ENCODE measurements at places on chromosomes 12 and 14. TPM values are rescaled to one million over a fixed set of nuclear protein-coding genes. Genes with fewer than 3 reads are reported as not detected.

The CCT2 gene
- total RNA-seq = 215 TPM

The CCDC198 gene
- total RNA-seq = not detected

The LARP4 gene
- 47.4 TPM for total RNA-seq

The P2RX7 gene
- 0.40 TPM for total RNA-seq

The ANG gene
- total RNA-seq = 3.8 TPM

The BEST3 gene
- 0.11 TPM for total RNA-seq

The LRCOL1 gene
- not detected for total RNA-seq

The FAR2 gene
- 7.2 TPM for total RNA-seq

The CCDC38 gene
- total RNA-seq = 0.09 TPM

The BATF gene
- 1.8 TPM for total RNA-seq

The ABCC9 gene
- total RNA-seq = 1.00 TPM

The GPR68 gene
- 1.1 TPM for total RNA-seq

The CLEC2B gene
- total RNA-seq = not detected

The KLRC2 gene
- total RNA-seq = not detected

The TMEM30B gene
- 10.1 TPM for total RNA-seq

The RGS6 gene
- 1.5 TPM for total RNA-seq

The KCNJ8 gene
- 3.6 TPM for total RNA-seq

The LRTM2 gene
- not detected for total RNA-seq

The CRIP1 gene
- 17.1 TPM for total RNA-seq

The KCNK10 gene
- total RNA-seq = not detected

The FERMT2 gene
- 75.8 TPM for total RNA-seq

The KRT74 gene
- total RNA-seq = not detected

The AMIGO2 gene
- 7.5 TPM for total RNA-seq

The TMPRSS12 gene
- total RNA-seq = 0.27 TPM

The NOC4L gene
- total RNA-seq = 25.1 TPM

The CCDC196 gene
- total RNA-seq = not detected

The TPH2 gene
- not detected for total RNA-seq

The LRRIQ1 gene
- 4.0 TPM for total RNA-seq

The MMP14 gene
- total RNA-seq = 306 TPM

The ZC2HC1C gene
- 2.3 TPM for total RNA-seq

The ENDOU gene
- 0.11 TPM for total RNA-seq

The ITGA7 gene
- total RNA-seq = 32.5 TPM

The MYH6 gene
- total RNA-seq = not detected

The OR4K1 gene
- not detected for total RNA-seq
